ENCODE measurements at places on chromosomes 3 and 15.

GRCh38 chr3:53688066-53688465, 158.2 kb downstream of the CHDH start:
- DNase-seq = no peak

DNA sequence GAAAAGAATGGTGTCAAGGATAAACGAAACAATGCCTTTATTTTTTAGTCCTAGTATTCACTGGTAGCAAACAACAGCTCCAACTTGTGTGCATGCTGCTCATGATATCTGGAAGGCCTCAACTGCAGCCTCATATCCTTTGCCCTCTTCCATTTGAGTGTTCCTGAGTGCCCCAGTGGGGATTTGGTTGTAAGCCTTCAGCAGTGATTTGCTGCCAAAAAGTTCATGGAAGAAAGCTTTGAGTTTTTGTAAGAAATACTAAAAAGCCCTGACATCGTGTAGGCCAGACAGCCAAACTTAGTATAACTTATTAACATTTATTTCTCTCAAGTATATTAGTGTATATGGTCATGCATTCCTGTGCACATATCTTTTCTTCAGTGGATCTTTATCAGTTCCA, 30.0 kb downstream of the MFSD1 start:
- DNase-seq = no peak

DNA sequence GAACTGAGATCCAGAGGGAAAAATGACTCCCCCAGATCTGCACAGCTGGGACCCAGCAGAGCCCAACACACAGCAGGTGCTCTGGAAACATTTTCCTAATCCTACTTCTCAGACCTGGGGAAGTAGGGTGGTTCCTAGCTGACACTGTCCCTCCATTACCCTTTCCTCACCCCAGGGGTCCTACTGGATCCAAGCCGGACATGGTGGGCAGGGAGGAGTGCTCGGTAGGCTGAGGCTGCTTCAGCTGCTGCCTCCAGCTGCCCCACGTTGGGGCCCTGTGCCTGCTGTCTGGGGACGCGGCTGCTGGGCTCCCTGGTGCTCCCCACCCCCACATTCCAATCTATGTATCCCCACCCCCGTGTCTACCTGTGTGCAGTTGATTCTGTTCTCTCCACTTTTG, 29.8 kb upstream of the SLC6A6 start:
- no peak for DNase-seq

DNA sequence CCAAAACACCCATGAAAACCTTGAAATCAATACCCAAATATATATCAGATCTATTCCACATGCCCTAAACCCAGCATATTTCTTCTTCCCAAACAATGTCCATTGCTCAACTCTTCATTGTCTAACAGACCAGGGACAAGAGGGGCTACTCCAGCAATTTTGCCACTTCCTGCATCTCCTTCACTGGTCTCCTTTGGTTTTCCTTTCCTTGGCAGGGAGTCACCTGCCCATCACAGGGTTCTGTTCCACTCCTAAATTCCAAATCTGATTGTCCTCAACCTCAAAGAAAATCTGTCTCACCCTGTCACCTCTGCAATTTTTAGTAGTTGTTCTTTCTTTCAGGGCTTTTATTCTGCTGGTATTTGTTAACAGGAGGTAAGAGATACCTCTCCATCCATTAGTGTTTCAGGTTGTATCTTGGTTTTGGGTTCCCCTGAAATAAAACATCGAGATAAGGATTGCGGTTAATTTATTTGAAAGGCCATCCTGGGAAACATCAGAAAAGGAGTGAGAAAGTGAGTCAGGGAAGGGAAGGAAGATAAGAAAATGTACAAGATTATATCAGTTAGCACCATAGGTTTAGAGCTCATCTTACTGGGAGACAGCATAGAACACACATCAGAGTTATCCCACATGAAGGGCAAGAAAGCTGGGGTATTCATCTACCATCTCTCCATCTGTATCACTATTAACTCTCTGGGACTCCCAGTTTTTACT, 13.6 kb downstream of the ZBED2 start:
- no peak for DNase-seq

DNA sequence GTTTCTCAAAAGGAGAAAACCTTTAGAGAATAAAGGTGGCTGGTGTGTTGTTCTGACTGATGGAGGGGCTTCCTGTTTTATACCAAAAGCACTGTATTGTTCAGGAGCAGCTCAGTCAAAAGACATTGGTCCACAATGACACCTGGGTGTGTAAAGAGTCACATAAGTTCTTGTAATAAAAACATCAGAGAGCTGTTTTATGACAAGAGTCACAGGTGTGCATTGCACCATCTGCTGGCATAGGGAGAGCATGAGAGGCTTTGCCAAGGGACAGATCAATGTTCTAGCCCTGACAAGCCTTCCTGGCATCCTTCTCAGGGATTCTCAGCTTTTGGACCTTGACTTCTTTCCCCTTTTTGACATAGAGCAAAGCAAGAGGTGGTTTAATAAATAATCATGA, 20.4 kb downstream of the ARPP21 start:
- no peak for DNase-seq

DNA sequence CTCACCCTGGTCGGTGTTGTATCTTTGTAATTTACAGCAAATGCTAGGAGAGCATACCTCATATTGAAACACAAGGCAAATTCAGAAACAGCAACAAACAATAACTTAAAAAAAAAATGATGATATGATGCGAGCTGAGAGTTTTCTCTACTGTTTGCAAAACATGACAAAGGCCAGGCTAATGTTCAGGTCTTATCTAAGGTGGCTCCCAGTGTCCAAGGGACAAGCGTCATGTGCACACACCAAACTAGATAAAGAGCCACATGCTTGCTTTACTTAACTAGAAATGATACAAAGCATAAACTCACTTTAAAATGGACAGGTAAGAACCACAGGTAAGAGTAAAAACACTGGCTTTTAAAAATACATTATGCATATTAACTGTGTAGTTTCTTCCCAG, 375.9 kb downstream of the FOXP1 start:
- DNase-seq = no peak

GRCh38 chr3:189455641-189456417, 175.4 kb upstream of the TP63 start:
- no peak for DNase-seq

All from HuH-7.5 (cell line).